ENCODE measurements at places on chromosomes 3 and 15.

- no peak for DNase-seq
Observed at GRCh38 chr15:31349233-31350141, 22.9 kb downstream of the KLF13 start.

GRCh38 chr3:76826861-76827260, 213.0 kb upstream of the ROBO2 start:
- DNase-seq, result no peak

DNA sequence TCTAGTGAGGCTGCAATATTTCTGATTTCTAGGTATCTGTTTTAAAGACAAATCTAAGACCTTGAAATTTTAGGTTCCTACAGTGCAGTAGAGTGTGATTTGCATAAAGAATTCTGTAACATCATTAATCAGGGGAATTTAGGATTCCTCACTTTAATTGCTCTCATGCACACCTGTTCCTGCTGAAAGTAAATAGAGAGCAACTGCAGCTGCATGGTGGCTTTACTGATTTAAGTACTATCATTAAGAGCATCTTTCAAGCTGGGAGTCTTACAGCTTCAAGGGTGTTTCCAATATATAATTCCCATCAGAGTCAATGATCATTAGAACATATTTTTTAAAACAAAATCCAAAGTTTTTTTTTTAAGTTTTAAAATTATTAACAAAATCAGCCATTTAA, 36.0 kb upstream of the C3orf70 start:
- no peak for DNase-seq

DNA sequence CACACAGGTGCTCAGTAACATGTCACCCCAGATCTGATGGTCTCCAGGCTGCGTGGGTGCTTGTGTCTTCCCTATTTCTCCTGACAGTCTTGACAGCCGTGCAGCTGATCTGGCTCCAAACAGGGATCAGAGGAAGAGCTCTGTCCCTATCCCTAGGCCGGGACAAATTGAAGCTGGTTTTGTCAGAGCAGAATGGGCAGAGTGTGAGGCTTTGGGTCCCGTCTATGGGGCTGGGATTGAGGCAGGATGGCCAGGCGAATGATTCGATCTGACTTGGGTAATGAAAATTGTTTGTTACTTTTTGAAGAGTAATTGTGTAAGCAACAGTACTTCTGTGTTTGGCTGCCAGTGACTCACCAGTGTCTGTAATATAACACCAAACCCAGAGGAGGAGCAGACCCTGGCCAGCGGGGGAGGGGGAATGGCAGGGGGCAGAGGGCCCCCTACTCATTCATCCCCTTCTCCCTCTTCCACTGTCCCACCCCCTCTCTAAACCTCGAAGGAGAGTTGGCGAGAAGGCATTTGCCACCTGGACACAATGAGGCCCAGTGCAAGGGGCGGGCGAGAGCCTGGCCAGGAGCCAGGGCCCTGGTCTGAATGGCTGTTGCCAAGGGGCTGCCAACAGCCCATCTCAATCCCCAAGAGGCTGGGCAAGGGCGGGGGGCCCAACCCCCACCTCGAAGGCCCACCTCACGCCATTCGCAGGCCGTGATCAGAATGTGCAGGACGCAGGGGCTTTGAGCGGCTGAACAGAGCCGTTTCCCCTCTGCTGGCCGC, 4.9 kb upstream of the MAGEF1 start:
- DNase-seq, result no peak

DNA sequence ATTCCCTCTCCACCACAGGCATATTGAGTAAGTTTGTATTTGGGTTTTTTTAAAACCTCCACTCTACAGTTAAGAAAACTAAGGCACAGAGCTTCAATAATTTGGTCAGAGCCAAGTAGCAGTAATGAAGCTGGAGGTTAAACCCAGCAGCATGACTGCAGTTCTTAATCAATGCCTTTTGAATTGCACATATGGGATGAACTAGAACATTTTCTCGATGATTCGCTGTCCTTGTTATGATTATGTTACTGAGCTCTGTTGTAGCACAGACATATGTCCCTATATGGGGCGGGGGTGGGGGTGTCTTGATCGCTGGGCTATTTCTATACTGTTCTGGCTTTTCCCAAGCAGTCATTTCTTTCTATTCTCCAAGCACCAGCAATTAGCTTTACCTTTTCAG, 1.6 kb upstream of the CCR5 start:
- DNase-seq, result no peak

- no peak for DNase-seq
Observed at GRCh38 chr15:64536244-64536836, 76.0 kb downstream of the ZNF609 start.

Measured in activated CD8-positive, alpha-beta memory T cell treated with anti-CD3 and anti-CD28 coated beads for 1 hour (primary cell).